ENCODE measurements at places on chromosomes 2 and 18.

GRCh38 chr18:41395695-41396094, 559.3 kb upstream of the PIK3C3 start:
- no peak for DNase-seq

DNA sequence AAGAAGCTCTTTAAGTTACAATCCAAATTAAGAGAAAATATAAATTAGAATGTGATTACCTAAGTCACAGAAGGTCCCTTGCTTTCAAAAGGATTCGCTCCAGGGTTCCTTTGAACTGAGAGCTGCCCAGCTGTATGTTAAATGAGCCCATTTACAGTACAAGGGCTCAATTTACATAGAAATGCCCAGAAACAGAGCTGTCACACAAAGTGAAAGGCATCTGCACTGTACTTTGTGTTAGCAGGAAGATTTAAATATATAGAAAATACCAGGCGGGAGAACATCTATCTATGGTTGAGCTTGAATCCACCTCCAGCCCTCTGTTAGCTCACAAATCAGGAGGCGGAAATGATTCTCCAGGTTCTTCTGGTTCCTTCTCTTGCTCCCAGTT, 272.9 kb downstream of the PAX3 start:
- DNase-seq: no peak

GRCh38 chr18:49859021-49859359, 45.7 kb upstream of the ACAA2 start:
- no peak for DNase-seq

DNA sequence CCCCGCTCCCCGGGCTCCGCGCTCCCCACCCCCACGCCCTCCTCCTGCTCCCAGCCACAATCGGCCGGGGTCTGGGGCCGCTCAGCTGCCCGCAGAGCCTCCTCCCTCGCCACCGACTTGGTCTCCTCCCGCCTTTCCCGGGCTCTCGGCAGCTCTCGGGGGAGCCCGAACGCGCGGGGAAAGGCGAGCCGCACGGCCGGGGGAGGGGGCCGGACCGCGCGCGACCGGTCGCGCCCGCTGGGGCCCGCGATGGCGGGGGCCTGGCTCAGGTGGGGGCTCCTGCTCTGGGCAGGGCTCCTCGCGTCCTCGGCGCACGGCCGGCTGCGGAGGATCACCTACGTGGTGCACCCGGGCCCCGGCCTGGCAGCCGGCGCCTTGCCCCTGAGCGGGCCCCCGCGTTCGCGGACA, 327 bp downstream of the LTBP1 start:
- DNase-seq: peak; percentile 63

DNA sequence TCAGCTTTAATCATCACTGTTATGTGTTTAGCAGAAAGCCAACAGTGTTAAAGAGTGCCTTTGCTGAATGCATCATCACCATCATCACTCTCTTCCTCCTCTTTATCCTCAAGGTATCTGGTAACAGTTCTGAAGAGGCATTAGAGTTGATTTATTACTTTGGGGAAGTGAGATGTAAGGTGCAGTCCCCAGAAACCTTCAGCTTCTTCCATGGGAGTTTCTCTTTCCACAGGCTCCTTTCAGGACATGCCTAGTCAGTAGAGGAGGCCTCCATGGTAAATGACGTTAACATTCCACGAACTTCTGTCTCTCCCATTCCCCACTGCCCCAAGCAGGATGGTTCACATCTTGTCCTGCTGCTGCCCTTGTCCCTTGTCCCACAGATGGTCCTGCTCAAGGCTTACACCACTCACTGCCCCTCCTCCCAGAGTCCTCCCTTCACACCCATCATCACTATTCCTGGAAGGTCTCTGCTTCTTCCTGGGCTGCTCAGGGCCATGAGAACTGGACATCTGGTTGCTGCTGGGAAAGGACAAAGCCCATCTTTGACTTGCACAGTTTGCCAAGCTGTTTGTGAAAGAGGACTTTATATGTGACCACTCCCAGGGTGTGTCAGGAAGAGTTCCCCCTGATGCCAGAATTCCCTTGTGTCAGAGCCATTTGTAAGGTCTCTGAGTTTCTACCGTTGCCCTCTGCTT, 5.3 kb upstream of the REG1A start:
- DNase-seq: no peak

DNA sequence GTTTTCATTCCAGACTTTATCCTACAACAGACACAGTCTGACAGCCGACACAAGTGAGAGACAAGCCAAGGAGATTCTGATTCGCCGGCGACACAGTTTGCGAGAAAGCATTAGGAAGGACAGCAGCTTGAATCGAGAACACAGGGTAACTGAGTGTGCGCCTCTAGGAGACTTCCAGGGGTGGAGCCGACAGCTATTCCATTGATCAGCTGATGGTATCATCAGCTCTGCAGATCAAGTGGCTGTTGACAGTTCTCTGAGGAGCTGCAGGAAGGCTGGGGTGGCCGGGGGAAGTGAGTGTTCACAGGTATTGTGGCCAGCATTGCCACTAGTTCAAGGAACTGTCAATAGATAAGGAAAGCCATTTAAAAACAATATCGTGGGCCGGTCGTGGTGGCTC, 57.3 kb upstream of the TMEM182 start:
- DNase-seq: no peak

DNA sequence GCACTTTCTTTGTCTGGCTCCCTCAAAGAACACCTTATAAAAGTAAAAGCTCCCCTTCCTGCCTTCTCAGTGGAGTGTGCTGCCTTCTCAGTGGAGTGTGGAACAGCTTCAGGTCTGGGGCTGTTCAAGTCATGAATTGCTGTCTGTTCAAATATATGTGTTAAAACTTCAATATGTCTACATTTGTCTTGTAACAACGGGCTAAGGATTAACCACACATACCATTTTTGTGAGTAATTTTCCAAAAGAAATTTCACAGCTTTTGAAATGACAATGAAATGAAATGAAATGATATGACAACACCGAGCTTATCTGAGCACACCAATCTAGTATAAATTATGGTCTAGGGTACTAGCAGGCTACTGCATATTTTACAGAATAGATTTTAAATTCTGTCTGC, 42.9 kb downstream of the CABYR start:
- no peak for DNase-seq

GRCh38 chr18:73976433-73976832, 171.2 kb downstream of the FBXO15 start:
- no peak for DNase-seq

GRCh38 chr18:76835380-76835779, 13.0 kb downstream of the ZNF236 start:
- no peak for DNase-seq

- no peak for DNase-seq
Measured at GRCh38 chr2:240363746-240364581, 71.5 kb upstream of the GPC1 start.

DNA sequence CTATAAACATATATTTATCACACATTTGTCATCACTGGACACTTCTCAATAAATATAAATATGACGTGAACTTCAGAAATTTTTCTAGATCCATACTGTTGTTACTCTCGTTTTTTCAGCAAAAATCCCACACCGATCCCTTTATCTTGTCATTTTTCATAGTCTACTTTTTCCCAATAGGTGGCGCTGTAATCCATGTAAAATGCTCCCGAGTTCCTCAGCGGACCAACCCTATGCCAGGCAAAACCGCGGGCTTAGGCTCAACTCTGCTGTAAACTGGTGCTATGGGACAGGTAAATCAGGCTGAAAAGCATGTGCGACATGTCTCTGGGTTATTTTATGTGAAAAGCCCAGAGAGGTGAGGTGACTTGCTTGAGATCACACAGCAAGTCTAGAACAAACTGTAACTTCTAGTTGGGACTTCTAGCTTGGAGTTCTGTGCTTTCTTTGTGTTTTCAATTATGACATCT, 104.0 kb downstream of the COBLL1 start:
- DNase-seq: peak; percentile 81

- no peak for DNase-seq
Measured at GRCh38 chr2:205957452-205958154, 128.4 kb downstream of the INO80D start.

- DNase-seq: no peak
Measured at GRCh38 chr2:21070341-21071257, 26.7 kb upstream of the APOB start.

GRCh38 chr2:17878281-17879136, at the start of gene KCNS3:
Gene KCNS3 (plus strand): TSS chr2:17878667. CDS start chr2:17931009, 52,342 bp downstream.
- DNase-seq: peak; percentile 27

- no peak for DNase-seq
Measured at GRCh38 chr2:215726070-215726469, 287.3 kb downstream of the MREG start.

- no peak for DNase-seq
Measured at GRCh38 chr2:154400563-154401290, 297.8 kb upstream of the KCNJ3 start.

- DNase-seq: no peak
Measured at GRCh38 chr2:120436460-120436739, 90.5 kb downstream of the INHBB start.

DNA sequence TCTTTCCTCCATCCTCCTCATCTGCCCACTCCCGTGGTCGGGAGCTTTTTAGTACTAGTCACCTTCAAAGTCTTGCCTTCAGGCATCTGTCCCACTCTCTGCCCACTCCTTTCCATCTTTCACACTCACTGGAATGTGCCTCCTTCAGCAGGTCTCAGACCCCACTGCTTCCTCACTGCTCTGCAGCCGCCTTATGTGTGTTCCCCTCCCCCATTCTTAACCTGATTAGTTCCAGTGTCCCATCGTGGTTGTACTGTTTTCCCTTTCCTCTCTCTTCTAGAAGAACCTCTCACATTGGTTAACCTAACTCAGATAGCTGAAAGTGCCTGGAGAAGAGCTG, 3.0 kb downstream of the ARMC9 start:
- no peak for DNase-seq

DNA sequence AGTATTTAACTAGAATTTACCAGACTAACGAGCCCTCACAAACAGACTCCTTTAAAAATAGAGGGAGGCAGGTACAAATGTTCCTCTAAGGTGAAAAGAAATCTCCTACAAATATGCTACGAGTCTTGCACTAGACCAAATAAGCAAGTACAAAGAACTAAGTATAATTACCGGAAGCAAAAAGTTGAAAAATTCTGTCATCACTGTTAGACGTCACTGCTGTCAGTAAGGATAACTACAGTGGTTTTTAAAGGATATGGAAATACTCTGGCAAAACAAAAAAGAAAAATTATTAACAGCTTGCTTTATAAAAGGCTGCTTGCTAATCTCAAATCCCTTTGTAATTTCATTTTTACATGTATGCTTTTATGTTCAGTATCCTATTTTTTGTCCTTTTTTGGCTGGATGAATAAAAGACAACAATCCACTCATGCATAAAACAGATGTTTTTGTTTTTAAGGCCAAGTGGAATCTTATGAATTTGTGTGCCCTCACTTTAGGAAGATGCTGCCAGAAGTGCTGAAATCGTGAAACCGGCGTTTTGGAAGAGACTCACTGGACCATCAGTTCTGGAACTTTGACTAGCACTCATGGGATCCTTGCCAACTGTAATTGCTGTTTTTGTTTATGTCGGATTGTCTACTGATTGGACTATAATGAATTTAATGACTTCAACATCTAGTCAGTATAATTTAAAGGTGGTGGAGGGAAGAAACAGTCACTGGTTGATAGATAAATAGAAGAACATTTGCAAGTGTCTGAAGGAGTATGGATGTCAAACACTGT, 6.7 kb downstream of the ZNF521 start:
- DNase-seq: no peak

DNA sequence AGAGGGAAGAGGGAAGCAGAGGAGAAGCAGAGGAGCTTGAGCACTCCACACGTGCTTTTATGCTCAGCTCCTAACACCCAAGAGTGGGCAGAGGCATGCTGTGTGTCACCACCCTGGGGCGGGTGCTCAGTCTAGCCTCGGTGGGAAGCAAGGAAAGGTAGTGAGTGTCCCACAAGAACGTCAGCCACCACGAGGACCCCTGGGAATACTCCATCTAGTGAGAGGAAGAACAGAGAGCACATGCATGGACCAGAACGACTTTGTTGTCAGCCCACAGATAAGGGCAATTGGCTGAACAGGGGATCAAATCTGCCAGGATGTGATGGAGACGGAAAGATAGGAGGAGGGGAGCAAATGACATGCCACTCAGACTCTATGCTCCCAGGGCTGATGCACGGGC, 83.4 kb downstream of the XDH start:
- no peak for DNase-seq

GRCh38 chr2:97961534-97961933, 34.2 kb downstream of the TMEM131 start:
- no peak for DNase-seq

GRCh38 chr2:39216346-39217191, 27.2 kb downstream of the CDKL4 start:
- DNase-seq: peak; percentile 59

GRCh38 chr2:225694664-225695063, 295.2 kb downstream of the NYAP2 start:
- DNase-seq: no peak

DNA sequence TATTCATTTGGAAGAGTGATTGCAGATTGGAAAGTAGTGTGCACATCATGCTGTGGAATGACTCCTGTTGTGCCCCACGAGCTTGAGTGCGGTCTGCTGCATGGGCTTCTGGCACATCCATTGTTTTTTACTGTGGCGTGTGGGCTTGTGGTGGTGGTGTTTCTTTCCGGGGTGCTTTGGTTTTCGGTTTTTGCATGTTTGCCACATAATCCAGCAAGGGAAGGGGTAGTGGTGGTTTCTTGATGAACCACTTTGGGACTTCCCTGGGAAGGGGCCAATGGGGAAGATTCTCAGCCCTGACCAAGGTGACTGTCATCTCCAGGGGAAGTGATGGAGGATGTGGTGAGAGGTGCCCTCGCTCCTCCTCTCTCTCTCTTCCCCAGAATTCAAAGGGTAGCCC, 57.0 kb downstream of the COA5 start:
- DNase-seq: no peak

GRCh38 chr2:240986787-240987411, 11.5 kb upstream of the SNED1 start:
- no peak for DNase-seq

DNA sequence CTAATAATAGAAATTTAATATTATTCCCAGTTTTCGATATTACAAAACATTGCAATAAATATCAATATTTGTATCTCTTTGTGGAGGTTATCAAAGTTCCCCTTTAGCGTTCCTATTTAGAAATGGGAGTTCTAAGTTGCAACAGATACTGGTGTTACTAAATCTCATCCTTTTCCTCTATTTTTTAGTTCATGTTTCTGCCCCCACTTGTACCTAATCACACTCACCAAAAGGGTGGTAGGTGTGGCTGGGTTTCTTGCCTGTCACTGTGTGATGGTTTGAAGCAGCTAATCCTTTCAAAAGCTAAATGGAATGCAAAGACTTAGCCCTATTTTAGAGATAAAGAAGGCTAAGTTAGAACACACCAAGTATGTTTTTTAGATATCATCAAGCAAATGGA, 997.9 kb downstream of the TSN start:
- DNase-seq: no peak

- DNase-seq: no peak
Measured at GRCh38 chr2:62473246-62473827, 32.7 kb downstream of the TMEM17 start.

GRCh38 chr2:30428827-30429461, 18.1 kb upstream of the LCLAT1 start:
- DNase-seq: no peak

GRCh38 chr18:63187791-63188460, 131.6 kb downstream of the BCL2 start:
- DNase-seq: no peak

- DNase-seq: no peak
Measured at GRCh38 chr2:143468341-143468888, 339.2 kb downstream of the ARHGAP15 start.

- DNase-seq: no peak
Measured at GRCh38 chr2:62727259-62727867, 21.9 kb downstream of the EHBP1 start.

All from erythroblast (primary cell).